ENCODE measurements at places on chromosomes 13 and 19. TPM values are rescaled to one million over a fixed set of nuclear protein-coding genes. Genes with fewer than 3 reads are reported as not detected.

Gene RLN3
- total RNA-seq, result not detected

Gene ZNF558
- 20.4 TPM for total RNA-seq

Gene ZFR2
- total RNA-seq, result not detected

Gene TSC22D1
- total RNA-seq, result 69.4 TPM

Gene PTOV1
- 63.7 TPM for total RNA-seq

Gene SIGLEC9
- under 0.01 TPM for total RNA-seq

Gene LGALS4
- total RNA-seq, result not detected

Gene LMTK3
- not detected for total RNA-seq

Gene KIR2DL1
- not detected for total RNA-seq

Gene RUVBL2
- total RNA-seq, result 101 TPM

Gene ZNF266
- 14.1 TPM for total RNA-seq

Gene OR4F17
- not detected for total RNA-seq

Gene KLK15
- not detected for total RNA-seq
